Tongue (tissue), 3 donors: ENCODE measurements at places on chromosomes 1 and 21.

DNA sequence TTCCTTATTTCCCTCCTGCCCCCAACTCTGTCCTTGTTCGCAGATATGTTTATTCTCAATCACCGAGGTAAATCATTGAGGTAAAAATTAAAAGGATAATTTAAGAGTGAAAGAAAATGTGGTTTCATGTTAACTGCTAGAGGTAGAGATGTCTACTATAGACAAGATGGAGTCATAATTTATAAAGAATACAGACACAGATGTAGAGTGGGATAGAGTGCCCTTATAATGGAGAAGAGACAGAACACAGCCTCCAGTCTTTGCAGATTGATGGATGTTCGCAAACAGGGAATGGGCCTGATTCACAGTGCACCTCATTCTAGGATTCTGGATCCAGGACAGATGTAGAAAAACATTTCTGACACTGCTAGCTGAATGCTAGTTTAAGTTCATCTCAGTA lies 139.1 kb upstream of the SERTAD4 start:
- no peak for DNase-seq

- DNase-seq, result peak; percentile 17
Observed at GRCh38 chr21:14875704-14876523, 188.9 kb downstream of the NRIP1 start.

DNA sequence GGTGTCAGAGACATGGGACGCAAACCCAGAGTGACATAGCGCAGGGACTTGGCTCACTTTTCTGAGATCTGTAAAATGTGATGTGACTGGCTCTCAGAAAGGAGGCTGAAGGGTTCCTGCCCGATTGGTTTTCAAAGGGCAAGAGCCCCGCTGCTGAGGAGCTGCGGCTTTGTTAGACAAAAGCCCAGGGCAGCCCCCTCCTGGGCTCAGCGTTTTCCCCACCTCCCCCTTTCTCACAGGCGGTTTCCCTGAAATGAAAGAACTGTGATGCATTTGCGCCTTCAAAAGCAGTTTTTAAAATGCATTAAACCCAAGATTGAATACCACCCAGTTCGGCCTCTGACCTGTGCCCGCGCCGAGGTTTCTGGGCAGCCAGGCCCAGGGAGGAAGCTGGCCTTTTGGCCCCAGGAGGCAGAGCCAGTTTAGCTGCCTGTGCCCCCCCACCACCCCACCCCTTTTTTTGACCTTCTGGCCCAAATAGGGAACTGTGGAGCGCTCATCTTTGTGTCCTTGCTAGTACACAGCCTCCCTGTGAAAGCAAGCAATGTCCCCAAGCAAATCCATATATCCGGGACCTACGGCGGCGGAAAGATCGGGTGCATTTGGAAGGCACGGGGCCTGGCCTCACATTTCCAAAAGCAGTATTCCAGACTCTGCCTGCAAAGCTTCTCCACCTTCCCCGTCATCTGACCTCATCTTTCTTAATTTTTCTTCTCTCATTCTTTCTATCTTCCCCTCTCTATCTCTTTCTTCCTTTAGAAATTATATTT lies 28.6 kb downstream of the CD247 start:
- no peak for DNase-seq

- DNase-seq, result no peak
Observed at GRCh38 chr1:8711151-8711550, 106.3 kb downstream of the RERE start.

DNA sequence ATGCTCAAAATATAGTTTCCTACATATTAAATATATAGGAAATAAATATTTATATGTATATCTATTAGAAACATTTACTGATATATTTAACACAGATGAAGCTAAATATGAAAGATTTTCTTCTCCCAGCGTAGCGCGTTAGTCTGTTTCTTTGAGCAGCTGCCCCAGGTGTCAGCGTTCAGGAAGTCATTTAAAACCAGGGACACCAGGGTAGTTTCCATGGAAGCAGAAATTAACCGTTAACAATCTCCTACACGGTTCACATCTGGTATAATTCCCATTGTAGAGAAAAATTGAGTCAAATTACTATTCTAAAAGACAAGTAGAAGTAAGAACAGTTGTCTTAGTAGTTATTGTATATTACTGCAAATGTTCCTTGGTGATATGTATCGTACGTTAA lies 1443.7 kb downstream of the MRPL39 start:
- DNase-seq, result peak; percentile 1

DNA sequence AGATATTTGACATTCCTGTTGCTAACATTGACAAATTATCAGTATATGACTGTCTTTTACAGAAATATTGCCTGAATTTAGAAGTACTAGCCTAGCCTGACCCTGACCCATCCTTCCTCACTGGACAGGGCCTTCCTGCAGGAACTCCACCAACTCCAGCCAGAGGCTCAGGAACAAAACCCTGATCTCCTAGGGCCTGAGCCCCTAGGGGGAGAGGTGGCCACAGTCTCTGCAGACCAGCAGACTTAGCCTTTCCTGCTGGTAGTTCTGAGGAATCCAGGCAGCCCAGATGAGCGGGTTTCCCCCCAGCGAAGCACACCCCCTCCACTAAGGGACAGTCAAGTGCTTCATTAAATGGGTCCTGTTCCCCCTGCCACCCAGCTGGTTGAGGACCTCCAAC lies 44.3 kb upstream of the LRIF1 start:
- no peak for DNase-seq

- DNase-seq, result no peak
Observed at GRCh38 chr1:54408147-54409066, 2.2 kb upstream of the SSBP3 start.

GRCh38 chr1:9615316-9616063 lies 26.8 kb downstream of the TMEM201 start:
- peak; percentile 40 for DNase-seq

DNA sequence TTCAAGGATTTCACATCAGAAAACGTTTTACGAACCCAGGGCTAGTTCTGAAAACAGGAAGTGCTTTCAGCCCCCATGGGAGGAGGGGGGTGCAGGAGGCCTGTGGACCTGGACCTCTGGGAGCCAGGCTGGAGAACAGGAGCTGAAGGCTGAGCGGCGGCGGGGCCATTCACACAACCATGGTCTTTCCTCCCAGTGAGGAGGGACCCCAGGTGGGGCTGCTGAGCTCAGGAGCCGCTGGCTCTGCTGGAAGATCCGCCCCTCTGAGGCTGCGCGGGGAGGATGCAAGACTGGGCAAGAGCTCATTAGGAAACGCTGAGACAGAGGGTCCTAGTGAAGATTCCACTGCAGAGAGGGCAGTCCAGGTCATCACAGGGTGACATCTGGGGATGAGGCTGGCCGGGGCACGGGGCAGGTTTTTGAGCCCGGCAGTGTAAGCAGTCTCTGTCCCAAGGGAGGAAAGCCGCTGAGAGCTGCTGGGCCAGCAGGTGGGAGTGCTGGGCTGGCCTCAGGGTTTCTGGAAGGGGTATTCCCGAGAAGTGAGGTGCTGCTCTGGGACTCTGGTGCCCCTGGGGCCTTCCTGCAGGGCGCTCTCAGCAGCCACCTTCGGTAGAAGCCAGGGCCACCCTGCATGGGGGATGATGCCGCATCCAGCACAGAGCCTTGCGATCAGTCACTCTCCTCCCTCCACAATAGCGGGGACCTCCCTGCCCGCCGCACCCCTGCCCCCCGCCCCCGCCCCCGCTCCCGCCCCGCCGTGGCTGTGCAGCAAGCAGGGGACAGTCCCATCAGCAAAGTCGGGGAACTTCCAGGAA lies 7.5 kb downstream of the MX2 start:
- DNase-seq, result peak; percentile 48

- peak; percentile 29 for DNase-seq
Observed at GRCh38 chr1:108878678-108879077, 1.9 kb downstream of the GPSM2 start.

DNA sequence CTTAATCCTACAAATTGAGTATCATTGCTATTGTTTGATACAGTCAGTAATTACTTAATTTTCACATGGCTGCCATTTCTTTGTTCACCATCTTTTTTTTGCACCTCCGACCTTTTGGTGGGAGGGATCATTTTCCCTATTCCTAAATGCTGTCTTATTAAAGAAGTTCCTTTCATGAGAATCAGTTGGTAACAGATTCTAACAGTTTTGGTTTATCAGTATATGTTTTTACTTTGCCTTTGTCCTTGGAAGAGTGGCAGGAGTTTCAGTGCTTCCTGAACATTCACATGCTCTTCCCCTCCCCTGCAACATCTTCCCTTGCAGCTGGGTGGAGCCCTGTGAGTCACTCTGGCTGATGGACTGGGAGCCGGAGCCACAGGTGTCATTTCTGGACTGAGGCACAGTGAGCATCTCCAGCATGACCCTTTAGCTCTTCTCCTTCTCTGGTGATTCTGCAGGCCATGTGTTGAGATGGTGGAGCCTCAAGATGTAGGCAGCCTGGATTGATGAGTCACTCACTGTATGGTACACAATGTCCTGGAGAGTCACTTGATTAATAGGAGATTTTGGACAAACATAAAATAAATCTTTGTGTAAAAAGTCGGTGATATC lies 217.7 kb downstream of the URB2 start:
- DNase-seq, result peak; percentile 24

DNA sequence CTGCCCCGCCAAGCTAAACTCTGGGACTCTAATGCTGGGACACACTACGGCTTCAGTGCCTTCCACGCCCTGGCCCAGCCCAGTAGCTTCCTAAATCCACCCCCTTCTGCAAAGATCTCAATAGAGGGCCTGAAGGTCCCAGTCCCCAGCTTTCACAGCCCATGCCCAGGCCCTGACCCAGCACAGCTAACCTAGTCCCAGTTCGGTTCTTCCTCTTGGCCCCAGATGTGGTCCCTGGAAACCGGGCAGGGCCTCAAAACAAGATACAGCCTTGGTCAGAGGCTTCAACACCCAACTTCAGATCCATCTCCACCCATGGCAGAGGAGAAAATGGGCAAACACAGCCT lies 646 bp upstream of the PDZK1IP1 start:
- no peak for DNase-seq

DNA sequence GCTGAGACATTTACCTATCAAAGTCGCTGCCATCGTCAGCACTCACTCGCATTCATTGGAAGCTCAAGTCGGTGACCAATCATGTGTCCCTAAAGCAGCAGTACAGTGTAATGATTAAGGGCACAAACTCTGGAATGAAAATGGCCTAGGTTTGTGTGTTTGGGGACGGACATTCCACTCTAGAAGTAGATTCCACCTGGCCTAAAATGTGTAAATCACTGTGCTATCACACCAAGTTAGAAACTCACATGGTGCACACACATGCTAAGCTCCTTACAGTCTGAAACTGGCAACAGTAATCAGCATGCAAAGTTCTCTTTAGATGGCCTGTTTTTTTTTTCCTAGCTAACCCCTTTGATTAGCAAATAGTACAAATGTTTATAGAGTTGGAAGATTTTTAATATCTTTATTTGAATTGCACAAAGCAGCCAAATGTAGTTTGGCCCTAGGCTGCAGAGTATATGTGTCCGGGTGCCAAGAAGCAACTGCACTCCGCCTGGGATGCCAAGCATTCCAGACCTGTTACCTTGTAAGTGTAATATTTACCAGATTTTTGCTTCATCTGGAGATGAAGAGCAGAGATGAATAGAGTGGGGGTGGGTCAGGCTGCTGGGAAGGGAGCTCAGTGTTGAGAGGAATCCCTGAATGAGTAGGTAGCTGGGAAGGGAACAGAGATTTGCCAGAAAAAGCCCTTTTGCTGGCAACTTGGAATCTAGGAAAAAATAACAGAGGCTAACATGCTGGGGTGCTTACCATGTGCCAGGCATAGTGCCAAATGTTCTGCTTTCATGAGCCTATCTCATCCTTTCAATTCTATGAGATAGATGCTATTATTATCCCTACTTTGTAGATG lies 35.2 kb downstream of the TGFB2 start:
- peak; percentile 70 for DNase-seq

DNA sequence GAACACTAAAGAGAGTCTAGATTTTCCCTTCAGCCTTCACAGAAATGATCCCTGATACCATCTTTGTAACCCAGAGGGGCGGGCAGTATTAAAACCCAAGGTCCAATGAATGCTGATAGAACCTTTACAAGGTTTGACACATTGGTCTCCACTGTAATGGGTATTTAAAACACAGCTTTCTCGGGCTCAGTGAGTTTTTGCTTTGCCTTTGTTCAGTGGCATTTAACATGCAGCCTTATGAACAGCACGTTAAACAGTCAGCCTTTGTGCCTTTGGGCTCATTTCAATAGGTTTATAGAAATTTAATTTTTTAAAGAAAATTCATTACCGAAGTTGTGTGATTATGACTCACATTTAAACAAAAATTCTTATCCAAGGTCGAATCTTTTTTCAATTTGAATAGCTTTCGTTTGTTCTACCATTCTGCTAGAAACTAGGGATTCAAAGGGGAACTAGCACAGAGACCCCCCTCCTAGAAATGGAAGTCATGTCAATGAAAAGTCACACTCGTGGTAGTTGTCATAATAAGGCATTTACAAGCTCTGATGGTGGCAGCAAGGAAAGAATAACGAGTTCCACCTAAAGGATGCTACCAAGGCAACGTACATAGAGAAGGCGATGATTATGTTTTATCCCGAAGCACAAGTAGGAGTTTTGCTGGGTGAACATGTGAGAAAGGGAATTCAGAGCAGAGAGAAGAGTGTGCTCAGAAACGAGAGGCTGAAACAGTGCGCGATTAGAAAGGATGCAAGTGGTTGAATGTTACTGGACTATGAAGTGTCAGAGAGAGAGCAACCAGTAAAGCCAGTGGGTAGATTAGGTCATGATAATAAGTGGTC lies 66.2 kb downstream of the SGIP1 start:
- no peak for DNase-seq

GRCh38 chr1:161726473-161727255 lies 5.3 kb downstream of the FCRLB start:
- peak; percentile 94 for DNase-seq

- DNase-seq, result no peak
Observed at GRCh38 chr1:222299524-222299923, 248.4 kb downstream of the HHIPL2 start.

DNA sequence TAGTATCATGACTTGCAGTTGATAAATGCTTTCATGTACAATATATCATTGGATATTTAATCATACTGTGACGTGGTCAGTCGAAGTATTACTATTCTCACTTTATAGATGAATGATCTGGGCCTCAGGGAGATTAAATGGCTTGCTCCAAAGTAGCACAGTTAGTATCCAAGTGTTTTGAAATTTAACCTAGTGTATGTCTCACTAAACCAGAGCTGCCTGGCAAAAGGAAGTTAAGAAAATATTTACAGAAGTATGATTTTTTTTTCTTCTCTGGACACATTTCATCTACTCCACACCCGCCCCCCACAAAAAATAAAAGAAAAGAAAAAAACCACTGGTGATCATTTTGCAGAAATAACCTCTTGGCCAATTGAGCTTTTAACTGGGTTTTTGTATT lies 71.9 kb upstream of the CXADR start:
- DNase-seq, result no peak
